ENCODE measurements at places on chromosomes 7 and 10.

DNA sequence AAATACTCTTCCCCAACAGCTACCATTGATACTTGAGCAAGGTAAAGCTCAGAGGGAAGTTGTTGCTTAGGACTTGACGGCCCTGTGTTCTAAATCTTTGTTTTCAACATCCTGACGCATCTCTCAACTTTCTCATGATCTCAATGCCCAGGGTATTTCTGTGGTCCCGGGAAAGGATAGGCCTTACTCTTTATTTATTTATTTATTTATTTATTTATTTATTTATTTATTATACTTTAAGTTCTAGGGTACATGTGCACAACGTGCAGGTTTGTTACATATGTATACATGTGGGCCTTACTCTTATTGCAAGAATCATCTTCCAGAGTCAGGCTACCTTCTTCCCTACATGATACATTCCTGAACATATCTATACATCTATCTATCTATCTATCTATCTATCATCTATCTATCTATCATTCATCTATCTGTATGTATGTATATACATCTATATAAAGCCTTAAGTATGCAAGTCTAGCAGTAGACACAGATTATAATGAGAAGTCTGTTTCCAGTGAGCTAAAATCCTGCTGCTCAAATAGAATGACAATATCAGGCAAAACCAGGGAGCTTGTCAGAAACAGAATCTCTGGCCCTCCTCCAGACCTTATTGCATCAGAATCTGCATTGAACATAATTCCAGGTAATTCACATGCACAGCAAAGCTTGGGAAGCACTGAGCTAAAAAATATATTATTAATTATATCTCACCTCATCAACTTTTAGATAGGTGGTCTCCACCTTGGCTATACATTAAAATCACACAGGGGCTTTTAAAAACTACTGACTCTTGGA lies 12.2 kb upstream of the CPA5 start:
- no peak for DNase-seq

GRCh38 chr10:92957223-92958010 lies 103.2 kb upstream of the CYP26C1 start:
- no peak for DNase-seq

GRCh38 chr10:76581506-76582256 lies 1055.9 kb downstream of the KCNMA1 start:
- DNase-seq = no peak

- no peak for DNase-seq
These were observed 567.7 kb downstream of the ETV1 start for GRCh38 chr7:13421776-13422175.

DNA sequence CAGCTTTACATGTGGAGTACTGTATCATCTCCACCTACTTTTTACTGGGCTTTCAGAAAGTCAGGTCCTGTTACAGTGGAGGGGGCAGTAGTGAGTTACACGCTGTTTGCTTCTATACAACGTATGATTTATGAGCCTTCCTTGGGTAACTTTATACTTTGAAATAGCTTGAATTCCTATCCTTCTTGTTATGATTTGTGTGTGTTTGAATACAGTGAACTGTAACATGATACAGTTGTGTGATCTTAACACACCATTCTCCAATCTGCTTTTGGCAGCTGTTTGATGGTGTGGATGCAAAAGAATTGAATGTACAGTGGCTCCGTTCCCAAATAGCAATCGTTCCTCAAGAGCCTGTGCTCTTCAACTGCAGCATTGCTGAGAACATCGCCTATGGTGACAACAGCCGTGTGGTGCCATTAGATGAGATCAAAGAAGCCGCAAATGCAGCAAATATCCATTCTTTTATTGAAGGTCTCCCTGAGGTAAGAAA lies 41.7 kb downstream of the SP8 start:
- DNase-seq = peak; percentile 36

DNA sequence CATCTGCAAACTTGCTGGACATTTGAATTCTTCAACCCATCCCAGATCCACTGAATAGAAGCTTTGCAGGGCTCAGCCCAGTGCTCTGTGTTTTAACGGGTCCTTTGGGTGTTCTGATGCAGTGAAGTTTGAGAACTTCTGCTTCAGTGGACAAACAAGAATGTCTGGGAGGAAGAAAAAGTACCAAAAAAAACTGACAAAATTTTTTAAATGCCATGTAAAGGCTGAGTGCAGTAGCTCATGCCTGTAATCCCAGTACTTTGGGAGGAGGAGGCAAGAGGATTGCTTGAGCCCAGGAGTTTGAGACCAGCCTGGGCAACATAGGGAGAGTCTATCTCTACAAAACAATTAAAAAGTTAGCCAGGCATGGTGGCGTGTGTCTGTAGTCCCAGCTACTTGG lies 51.8 kb upstream of the FRMD4A start:
- no peak for DNase-seq

GRCh38 chr7:131381069-131381838 lies 53.6 kb downstream of the MKLN1 start:
- DNase-seq = no peak

DNA sequence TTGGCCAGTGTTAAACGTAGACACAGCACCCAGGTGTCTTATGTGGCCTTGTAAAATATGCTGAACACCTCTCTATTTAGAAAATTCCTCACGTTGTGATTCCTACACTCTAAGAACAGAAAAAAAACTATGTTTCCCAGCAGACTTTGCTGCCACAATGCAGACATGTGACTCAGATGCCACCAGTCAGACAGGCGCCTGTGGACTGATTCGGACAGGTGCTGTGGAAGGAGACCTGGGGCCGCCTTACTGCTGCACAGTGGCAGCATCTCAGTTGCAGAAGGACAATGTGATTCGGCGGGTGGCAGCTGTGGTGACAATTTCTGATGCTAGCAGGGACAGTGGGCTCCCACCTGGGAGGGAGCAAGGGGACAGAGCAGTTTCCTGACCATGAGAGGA lies 88.8 kb downstream of the C10orf90 start:
- no peak for DNase-seq

- DNase-seq = no peak
These were observed 31.1 kb downstream of the KAZALD1 start for GRCh38 chr10:101092881-101093354.

DNA sequence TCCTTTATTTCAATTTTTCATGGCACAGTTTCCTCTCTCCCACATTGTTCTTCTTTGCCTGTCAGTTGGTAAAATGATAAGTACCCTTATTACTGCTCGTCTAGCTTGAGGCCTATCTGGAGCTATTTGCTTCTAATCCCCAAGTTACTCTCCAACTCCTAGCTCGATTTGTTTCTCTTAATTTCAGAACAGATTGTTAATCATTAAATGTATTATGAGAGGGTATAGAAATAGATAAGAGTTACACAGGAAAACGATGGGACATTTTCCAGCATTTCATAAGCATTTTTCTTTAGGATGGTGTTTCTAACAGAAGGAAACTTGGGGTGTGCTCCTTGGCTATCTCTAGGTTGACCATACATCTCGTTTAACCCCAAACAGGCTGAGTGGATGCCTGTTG lies 540.5 kb upstream of the FZD8 start:
- no peak for DNase-seq

DNA sequence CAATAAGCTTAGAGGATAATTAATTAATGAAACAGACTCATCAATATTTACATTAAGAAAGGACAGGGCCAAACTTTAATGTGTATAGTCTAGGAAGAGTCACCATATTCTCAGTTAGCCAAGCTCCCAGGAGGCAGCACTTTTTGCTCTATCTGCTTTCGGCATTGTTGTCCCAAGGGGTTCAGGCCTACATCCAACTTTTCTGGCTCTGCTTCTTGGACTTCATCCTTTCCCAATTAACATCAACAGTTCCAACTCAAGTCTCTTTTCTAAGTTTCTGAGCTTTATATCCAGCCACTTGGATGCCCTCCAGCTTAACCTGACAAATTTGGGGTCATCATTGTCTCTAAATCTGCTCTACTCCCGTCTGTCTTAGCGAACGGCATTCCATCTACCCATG lies 42.8 kb downstream of the GLI3 start:
- DNase-seq = no peak

GRCh38 chr10:34437906-34438305 lies 377.2 kb downstream of the PARD3 start:
- no peak for DNase-seq

GRCh38 chr10:128063736-128064107 lies 62.5 kb downstream of the MKI67 start:
- no peak for DNase-seq

DNA sequence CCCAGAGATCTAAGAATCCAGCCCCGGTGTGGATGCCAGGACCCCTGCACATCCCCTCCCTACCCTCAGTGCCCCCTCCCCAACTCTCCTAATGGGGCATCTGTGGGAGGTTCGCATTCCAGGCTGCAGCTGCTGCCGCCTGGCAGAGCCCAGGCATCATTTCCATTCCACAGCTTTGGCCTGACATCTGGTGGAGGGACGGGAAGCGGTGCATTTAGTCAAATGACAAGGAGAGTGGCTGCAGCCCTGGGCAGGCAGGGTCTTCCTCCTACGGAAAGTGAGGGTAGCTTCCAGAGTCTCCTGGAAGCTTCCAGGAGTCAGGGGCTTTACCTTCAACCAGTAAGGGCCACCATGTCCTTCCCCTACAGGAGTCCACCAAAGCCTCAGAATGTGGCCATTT lies 30.8 kb downstream of the PRLHR start:
- no peak for DNase-seq

DNA sequence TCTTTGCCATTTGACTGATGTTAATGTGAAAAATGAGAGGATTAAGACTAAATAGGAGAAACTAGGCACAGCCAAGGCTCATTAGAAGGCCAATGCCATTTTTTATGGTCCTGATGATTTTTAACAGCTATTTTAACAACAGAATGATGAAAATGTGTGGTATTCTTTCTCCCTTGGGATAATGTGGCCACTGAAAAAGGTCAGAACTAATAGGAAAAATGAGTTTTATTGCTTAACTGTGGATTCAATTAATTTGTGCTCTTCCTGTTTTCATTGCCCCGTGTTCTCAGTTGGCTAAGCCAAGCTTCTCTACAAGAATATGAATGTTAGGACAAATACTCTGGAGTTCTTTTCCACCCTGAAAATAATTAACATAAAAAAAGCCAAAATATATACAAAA lies 56.6 kb downstream of the BMPER start:
- no peak for DNase-seq

DNA sequence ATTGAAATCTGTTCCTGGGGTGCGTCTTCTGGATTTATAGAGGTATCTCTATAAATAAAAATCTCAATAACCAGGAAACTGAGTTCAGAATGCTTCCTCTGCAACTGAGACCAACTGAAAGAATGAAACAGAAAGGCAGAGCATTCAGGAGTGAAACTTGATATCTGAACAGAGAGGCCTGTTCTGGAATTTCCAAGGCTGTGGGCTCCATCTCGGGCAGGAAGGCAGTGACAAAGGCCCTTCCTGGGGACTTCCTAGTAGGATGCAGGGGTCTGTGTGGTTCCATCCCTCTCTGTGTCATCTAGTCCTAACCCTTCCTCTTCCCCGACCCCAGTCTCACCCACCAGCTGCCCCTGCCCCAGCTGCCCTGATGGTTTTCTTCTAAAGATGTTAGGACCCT lies 52.0 kb downstream of the JCAD start:
- no peak for DNase-seq

DNA sequence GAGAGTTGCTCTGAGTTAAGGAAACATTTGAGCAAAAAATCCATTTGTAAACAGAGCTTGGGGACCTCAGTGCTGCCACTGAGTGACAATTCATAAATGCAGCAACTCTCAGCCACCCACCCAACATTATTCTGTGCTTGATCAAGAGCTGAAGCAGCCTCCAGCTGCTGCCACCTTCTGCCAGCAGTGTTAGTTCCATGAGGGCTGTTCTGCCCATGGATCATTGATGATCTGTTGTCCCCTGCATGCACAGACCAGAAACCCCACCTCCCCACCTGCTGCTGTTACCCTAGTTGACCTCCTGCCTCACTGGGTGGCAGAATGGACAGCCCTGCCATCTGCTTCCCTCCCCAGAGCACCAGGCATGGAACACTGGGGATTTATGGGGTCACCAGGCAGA lies 305.4 kb downstream of the KCNMA1 start:
- DNase-seq = no peak

DNA sequence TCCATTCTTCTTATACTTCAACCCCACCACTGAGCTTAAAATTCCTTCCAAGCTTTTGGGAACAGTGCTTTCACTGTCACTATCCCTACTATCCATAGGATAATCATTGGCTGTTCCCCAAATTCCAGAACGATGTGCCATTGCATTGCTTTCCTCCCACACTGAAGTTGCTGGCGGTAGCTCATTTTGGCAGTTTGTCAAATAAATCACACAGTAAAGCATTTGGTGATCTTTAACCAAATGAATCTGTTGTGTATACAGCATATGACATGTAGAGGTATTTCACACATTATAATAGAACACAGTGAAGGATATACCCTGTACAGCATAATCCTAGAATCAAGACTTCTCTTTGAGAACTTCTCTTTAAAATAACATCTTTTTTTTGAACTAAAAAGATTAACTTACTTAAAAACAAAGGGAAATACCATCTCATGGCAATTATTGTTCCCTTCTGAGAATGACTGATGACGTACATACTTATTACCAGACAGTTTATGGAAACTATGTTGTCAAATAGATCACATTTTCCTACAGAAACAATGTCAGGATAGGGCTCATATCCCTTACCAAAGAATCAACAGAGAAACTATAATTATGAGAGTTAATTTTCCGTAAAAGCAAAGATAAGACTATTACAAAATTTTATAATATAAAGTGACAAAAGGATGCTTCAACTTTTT lies 93.6 kb downstream of the CTNNA3 start:
- DNase-seq = peak; percentile 4

GRCh38 chr7:95609277-95609971 lies 13.1 kb upstream of the PDK4 start:
- peak; percentile 75 for DNase-seq

GRCh38 chr7:3393862-3394261 lies 92.8 kb downstream of the SDK1 start:
- DNase-seq = no peak

DNA sequence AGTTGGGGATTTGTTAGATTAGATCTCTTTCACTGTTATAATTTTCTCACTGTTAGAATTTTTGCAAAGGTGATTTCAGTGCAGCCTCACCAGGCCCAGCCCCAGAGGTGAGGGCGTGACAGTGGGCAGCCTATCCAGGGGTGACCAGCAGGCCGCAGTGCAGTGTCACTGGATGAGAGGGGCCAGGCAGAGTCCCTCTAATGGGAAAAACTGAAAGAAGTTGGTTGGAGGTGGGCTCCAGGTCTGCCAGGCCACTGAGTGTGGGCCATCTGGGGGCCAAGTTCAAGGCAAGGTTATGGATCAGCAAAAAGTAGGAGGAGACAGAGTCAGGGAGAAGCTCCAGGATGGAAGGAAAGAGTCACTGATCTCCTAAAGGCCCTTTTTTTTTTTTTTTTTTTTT lies 90.5 kb upstream of the SDK1 start:
- no peak for DNase-seq

- no peak for DNase-seq
These were observed 18.5 kb upstream of the MLXIPL start for GRCh38 chr7:73642834-73643233.

- peak; percentile 59 for DNase-seq
These were observed 56.0 kb upstream of the BTRC start for GRCh38 chr10:101297901-101298486.
